ENCODE measurements at places on chromosomes 5 and 9. TPM values are rescaled to one million over a fixed set of nuclear protein-coding genes. Genes with fewer than 3 reads are reported as not detected.

Gene ZNF454
- total RNA-seq, result 1.5 TPM

Gene ZNF618
- 5.0 TPM for total RNA-seq

Gene ECSCR
- total RNA-seq, result 1.0 TPM

Gene ELOVL7
- total RNA-seq, result not detected

Gene EXOC3
- 21.7 TPM for total RNA-seq

Gene PCDHB12
- under 0.01 TPM for total RNA-seq

Gene OCLN
- 0.12 TPM for total RNA-seq

Gene MIER3
- total RNA-seq, result 28.9 TPM

Gene CCDC180
- 2.1 TPM for total RNA-seq

Gene C5orf58
- not detected for total RNA-seq

Gene LEAP2
- not detected for total RNA-seq

Gene C7
- total RNA-seq, result 996 TPM

Gene SEMA4D
- 0.23 TPM for total RNA-seq

Gene KCNMB1
- total RNA-seq, result not detected

Gene TEK
- total RNA-seq, result 14.2 TPM

Gene BARX1
- 0.09 TPM for total RNA-seq

Gene MTX3
- 8.8 TPM for total RNA-seq

Gene ROPN1L
- total RNA-seq, result 0.09 TPM

Gene CCNO
- not detected for total RNA-seq

Gene STKLD1
- total RNA-seq, result 3.4 TPM

Gene ADGRV1
- not detected for total RNA-seq

Gene TGFBI
- total RNA-seq, result 606 TPM

Gene SLC46A2
- not detected for total RNA-seq

Gene ZNF483
- 1.0 TPM for total RNA-seq

Gene B4GALT7
- total RNA-seq, result 25.4 TPM

Gene TCF7
- 0.23 TPM for total RNA-seq

Gene MCTP1
- total RNA-seq, result 1.7 TPM

Gene OSMR
- 74.9 TPM for total RNA-seq

Measured in pericardium fibroblast (primary cell).